Cerebellar cortex (tissue), 1 donor: ENCODE measurements at places on chromosomes 2 and 18.

GRCh38 chr2:139622691-139623090 lies 842.5 kb upstream of the NXPH2 start:
- peak; percentile 92 for DNase-seq

GRCh38 chr18:44693030-44693784 lies 12.5 kb downstream of the SETBP1 start:
- DNase-seq, result no peak

DNA sequence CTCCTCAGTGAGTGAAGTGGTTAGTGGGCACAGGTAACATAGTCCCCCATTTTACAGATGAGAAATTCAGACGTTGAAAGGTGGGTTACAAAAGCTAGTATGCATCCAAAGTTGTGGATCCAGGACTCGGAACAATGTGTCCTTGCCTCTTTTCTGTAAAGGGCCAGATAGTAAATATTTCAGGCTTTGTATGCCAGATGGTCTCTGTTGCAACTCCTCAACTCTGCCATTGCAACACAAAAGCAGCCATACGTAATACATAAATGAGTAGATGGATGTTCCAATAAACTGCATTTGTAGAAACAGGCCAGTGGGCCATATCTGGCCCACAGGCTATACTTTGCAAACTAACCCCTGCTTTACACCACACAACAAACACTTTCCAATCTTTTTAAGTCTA lies 166.6 kb upstream of the PKDCC start:
- no peak for DNase-seq

DNA sequence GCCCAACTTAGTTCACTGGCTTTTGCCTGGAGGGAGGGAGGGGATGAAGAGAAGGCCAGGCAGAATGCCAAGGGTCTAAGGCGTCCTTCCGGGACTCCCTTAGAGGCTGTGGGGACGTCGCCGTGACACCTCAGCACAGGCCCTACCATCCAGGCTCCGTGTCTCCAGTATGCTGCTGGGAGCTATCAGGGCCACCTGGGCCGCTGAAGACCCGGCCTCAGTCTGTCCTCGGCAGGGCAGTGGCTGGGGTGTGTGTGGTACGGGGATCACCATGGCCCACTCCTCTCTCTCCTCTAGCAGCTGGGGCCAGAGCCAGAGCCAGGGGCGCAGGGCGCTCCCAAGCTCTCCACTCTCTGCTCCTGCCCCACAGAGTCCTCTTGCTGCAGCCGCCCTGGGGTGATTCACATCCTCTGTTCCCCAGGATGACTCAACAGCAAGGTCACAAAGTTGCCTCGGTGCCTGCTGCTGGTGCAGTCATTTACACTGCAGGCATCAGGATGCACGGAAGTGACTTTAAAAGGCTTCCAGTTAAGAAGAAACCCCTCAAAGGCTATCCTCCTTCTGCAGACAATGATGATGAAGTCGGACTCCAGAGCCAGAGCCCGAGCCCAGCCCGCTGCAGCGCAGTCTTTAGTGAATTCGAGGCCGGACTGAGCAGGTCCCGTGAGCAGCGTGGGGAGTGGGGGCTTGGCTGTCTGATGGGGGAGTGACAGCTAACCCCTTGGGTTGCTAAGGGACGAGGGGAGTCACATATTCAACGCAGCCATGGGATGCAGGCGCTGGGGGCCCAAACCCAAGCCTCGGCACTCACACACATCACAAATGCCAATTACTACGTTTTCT lies 31.9 kb downstream of the SNORC start:
- no peak for DNase-seq

DNA sequence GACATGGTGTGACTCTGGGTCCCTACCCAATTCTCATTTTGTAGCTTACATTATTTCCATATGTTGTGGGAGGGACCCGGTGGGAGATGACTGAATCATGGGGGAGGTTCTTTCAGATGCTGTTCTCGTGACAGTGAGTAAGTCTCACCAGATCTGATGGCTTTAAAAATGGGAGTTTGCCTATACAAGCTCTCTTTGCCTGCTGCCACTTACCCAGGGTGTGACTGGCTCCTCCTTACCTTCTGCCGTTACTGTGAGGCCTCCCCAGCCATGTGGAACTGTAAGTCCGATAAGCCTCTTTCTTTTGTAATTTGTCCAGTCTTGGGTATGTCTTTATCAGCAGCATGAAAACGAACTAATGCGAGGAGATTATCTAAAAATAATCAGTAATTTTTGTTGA lies 1683.2 kb upstream of the SLC39A10 start:
- DNase-seq, result no peak

- DNase-seq, result no peak
Observed at GRCh38 chr2:61295981-61296380, 134.0 kb downstream of the C2orf74 start.

DNA sequence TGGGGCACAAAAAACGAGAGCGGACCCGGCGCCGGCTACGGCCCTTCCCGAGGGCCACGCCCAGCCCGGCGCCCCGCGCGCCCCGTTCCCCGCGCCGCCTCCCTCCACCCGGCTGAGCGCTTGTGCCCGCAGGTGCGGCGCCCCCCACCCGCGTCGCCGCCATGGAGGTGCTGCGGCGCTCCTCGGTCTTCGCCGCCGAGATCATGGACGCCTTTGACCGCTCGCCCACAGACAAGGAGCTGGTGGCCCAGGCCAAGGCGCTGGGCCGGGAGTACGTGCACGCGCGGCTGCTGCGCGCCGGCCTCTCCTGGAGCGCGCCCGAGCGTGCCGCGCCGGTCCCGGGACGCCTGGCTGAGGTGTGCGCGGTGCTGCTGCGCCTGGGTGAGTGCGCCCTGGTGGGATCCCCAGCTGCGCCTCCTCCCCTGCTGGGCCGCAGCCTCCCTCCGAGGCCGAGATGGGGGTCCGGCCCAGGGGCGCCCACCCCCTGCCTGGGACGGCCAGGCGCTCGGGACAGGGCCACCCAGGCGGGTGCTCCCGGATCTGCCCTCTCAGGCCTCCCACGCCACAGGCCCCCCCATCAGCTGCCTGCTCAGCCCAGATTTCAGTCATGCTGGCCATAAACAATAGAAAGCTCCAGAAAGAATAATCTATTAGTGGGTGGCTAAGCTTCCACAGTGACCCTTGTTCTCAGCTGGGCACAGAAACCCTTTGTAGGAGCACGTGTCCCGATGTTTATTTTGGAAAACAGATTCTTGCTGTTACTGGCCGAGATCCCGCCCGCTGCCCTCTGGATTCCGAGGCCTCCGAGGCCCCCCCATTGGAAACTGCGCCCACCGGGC lies 997 bp downstream of the BOK start:
- peak; percentile 42 for DNase-seq

DNA sequence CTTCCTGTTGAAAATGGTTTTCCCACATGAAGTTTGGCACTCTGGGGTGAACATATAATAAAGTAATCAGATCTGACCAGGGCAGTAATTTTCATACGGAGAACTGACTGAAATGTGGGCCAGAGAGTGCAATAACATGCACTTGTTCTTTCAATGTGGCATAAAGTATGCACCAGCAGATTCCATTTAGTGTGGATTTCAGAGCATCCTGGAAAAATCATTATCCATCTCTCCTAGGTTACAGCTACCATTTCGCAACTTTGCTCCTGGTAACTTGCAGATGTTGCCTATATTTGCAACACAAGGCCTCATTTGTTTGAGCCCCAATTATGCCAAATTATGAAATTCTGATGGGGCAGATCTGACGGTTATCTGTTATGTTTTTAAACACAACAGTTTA lies 55.4 kb downstream of the COLEC12 start:
- DNase-seq, result no peak

- no peak for DNase-seq
Observed at GRCh38 chr2:60811491-60812375, 55.7 kb downstream of the PAPOLG start.

DNA sequence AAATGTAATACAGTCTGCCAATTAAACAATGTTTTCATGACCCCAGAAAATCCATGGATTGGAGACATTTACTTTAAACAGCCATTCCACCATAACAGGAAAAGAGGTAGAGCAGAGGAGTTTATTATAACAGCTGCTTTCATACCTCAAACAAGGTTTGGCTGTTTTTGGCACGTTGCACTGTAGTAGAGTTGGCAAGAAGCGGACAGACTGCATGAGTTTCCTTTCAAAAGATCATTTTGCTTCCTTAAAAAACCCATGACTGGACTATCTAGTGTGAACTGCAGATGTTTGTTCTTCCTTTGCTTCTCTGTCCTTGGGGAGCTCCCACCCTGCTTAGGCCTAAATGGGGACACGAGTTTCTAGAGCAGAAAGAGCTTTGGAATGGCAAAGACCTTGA lies 108.5 kb upstream of the THOC1 start:
- no peak for DNase-seq

DNA sequence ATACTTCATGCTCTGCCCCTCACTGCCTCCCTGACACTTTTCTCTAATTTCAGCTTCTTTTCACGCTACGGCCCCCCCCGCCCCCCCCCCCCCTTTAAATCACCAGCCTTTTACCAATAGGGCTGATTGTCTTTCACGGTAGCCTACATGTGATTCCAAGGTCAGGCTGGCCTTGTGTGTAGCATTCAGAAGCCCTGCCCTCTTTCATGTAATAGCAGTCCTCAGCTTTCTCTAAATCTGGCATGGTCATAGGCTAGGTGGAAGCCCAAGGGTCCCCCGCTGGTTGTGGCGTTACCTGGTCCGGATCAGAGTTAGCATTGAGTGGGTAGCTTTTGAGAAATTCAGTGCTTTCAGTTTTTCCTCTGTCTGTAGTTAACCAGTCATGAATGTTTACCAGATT lies 281.8 kb downstream of the ALPK2 start:
- no peak for DNase-seq

GRCh38 chr2:189350540-189351209 lies 90.6 kb upstream of the WDR75 start:
- no peak for DNase-seq

DNA sequence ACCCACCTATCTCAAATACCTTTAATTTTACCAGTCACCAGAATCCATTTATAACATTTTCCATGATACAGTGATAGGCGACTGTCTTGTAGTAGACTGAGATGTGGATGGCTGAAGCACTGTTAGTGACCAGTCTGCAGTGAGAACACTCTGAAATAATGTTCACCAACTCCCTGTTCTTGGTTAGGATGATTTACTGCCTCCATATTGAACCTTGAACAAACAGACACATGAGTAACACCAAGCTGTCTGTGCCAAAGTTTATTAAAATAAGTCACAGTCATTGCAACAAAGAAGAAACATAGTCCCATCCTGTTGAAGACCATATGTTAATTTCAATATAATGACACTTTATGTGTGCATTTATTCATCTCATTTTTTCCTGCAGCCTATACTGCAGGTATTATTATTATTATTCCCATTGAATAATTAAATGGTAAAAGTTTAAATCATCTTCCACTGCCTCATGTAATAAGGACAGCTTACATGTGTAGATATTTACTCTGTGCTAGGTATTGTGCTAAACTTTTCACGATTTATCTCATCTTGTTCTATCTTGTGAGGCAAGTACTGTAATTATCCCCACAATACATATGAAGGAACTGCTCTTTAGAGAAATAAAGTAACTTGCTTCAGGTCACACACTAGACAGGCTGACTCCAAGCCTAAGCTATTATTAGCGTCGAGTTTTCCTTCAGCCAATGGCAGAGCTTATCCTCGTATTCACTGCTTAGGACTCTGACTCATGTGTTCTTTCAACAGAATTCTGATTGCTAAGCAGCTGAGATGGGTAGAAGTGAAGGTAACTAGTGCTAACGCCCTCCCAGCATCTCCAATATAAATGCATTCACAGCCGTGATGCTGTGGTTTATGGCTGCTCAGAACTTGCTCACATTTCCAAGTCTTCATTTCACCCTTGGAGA lies 62.5 kb downstream of the ONECUT2 start:
- no peak for DNase-seq

DNA sequence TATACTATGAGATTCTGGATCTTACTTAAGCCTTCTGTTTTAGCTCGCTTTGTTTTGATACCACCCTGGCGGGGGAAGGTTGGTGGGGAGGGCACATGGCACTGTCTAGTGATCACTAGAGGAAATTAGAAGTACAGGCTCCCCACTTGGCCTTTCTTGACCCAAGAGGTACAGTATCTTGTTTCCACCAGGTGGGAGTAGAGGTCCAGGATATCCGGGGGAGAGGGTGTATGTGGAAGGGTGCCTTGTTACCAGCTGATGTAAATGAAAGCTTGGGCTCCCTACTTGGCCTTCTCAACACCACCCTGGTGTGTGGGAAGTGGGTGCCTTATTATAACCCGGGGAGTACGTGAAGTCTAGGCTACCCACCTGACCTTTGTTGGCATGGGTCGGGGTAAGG lies 7.5 kb downstream of the GALNT1 start:
- no peak for DNase-seq
